Femur (tissue), 1 donor: ENCODE measurements at places on chromosomes 4 and X.
A peak's percentile ranks its signal among the peaks of the same experiment; 100 is the strongest.

DNA sequence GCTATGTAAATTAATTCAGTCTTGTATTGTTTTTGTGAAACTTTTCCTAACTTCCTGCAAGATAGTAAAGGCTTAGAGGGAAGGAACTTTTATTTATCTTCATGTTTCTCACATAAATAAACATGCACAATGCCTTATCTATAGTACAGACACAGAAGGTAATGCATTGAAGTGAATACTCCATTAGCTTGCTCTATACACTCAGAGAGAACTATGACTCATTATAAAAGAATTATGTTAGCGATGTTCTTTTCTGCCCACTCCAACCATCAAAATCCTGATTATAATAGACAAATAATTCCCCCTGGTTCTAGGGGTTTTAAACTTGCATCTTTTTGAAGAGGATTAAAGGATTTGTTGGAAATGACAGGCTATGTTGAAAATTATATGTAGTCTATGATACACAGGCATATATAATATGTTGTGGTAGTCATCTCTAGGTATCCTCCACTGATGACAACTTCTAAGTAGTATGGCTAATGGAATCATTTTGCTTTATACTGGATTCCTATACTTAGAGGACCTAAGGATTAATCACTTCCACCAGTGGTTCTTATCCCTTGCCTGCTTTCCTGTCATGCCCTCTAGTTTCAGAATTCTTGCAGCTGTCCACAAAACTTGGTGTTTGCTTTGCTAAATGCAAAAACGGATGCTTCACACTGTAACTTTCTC is 115.7 kb downstream of the NDST4 start:
- no peak for DNase-seq

DNA sequence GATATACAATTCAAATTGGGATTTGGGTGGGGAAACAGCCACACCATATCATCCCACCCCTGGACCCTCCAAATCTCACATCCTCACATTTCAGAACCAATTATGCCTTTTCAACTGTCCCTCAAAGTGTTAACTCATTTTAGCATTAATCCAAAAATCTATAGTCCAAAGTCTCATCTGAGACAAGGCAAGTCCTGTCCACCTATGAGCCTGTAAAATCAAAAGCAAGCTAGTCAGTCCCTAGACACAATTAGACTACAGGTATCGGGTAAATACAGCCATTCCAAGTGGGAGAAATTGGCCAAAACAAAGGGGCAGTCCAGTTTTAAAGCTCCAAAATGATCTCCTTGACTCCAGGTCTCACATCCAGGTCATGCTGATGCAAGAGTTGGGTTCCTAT is 128.0 kb downstream of the NBDY start:
- no peak for DNase-seq

DNA sequence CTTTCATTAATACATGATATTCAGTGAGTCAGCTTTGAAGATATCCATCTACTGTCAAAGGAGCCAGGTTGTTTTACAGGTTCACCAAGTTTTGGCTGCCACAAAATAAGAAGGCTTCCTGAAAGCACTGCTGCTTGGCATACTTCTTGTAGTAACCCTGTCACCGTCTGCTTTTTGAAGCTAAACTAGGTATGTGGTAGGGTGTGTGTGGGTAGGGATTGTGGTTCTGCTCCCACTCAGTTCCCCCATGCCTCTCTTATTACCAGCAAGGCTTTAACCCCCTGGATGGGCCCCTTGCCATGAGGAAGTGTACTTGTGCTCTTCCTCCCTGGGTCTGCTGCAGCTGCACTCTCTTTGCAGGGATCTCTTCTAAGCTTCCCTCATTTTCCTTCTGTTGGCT is 191.2 kb downstream of the BANK1 start:
- peak; percentile 20 for DNase-seq

GRCh38 chrX:7083468-7084396 is 63.8 kb upstream of the STS start:
- DNase-seq: peak; percentile 66

DNA sequence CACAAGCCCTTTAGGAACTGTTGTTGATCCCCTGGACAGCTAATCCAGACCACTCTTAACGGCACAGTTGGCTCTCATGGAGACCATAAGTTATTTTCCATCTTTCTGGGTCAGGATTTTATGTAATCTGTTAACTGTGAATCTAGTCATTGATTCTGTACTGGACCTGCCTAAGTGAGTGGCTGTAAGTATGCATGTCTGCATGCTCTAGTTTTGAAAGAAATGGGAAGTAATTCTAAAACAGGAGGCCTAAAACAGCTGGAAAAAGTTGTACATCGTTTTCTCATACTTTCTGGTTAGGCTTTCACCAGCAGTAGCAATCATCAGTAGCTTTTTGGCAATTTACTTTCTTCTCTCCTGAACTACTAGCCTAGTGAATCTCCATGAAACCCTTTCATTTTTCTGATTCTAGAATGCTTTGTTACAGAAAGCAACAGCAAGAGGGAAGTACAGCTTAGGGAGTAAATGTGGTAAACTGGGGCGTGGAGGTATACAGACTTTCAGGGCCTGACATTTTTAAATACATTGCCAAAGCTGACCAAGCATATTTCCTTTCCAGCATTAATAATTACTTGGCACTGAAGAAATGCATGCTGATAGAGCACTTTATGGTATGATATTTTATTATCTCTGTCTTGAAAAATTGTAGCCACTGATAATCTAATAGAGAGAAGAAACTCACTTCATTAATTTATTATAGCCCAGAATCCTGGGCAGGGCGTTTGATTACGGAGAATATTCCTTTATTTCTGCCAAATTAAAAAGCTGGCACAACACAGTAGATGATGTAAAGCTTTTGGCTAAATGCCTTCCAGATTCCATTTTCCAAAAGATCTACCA is 202.7 kb downstream of the BANK1 start:
- DNase-seq: no peak

GRCh38 chr4:175779081-175779620 is 32.9 kb downstream of the GPM6A start:
- no peak for DNase-seq

- no peak for DNase-seq
Measured at GRCh38 chr4:118760092-118760491, 74.9 kb downstream of the METTL14 start.

- no peak for DNase-seq
Measured at GRCh38 chrX:101062176-101062575, 10.3 kb upstream of the TRMT2B start.

DNA sequence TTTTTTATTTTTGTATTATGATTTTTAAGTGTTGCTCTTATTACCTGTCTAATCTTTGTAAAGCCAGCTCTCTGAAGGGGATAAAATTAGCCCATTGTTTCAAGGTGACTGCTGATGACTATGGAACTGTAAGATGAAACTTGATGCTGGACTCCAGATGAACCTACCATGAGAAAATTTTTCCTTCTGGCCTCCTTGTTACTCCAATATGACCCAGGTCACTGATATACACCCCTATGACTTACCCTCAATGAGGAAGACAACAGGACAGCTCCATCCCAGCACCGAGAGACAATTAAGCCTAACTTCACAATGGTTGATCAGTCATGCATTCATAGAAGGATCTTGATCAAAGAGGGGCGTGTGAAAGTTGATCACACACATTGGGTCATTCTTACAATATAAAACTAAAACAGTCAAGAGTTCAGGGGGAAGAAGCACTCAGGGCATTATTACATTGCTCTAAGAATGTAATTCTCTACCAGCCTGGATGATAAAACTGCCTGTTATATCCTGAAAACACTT is 230.8 kb upstream of the AGTR2 start:
- DNase-seq: no peak

- no peak for DNase-seq
Measured at GRCh38 chr4:67910585-67910905, 26.7 kb upstream of the TMPRSS11D start.

GRCh38 chrX:40202456-40202855 is 104.7 kb upstream of the BCOR start:
- no peak for DNase-seq

GRCh38 chrX:53018627-53019026 is 30.0 kb upstream of the GPR173 start:
- no peak for DNase-seq

- peak; percentile 93 for DNase-seq
Measured at GRCh38 chr4:7939377-7940108, at the start of gene AFAP1. Gene AFAP1 (minus strand): TSS chr4:7939861. CDS start chr4:7872078, 67,783 bp downstream.

DNA sequence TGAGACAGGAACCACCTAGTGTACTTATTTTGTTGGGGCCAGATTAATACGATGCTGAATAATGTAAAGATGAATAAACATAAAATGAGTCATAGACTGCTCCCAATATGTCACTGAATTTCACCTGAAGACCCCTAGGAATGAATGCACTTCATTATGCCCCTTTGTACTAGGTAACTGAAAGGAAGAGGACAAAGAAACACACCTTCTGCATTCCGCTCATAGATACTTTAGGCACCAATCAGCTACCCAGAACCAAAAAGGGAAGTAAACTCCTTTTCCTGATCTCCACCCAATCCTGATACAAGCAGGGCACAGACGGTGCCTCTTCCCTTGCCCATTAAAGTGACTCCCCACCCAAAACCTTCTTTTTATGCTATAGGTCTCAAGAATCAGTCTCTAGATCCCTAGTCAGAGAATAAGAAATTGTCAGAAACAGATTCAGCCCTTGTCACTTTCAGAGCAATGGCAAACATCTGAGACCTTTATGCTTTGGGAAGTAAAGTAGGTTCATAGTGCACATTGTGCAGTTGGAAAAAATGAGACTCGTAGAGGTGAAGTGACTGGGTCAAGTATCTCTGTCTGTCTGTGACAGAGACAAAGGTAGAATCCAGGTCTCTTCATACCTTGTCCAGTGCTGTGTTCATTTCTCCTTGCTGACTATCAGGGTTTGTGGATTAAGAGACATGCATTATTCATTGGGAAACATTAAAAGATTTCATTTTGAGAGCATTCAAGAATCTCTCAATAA is 2.3 kb downstream of the GPR174 start:
- no peak for DNase-seq

DNA sequence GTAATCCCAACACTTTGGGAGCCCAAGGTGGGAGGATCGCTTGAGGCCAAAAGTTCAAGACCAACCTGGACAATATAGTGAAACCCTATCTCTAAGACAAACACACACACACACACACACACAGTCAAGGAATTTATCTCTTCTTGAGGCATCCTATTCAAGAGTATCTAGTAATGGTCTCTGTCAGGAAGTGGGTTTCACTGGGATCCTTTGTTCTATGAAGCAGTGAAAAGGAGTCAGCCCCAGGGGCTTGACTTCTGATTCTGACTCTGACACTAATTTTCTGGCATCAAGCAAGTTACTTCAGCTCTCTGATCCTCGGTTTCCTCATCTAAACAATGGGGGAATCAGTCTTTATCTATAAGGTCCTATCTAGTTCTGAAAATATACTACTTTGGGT is 34.8 kb downstream of the UTP14A start:
- DNase-seq: no peak

DNA sequence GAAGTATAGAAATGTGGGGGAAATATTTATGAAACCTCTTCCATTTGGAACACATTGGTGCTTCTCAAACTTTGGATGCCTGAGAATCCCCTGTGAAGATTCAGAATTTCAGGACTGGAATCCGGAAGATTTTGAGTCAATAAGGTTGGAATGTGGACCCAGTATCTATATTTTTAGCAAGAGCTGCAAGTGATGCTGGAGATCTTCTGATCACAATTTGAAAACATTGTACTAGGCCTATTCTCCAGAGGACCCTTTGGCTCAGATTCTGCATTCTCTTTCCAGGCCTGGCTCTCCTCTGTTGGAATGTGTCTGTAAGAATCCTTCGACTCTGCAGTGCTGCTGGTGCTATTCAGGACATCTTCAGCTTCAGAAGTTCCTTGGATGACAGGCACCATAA is 2.4 kb upstream of the PKD2 start:
- DNase-seq: peak; percentile 53

GRCh38 chr4:94500685-94501084 is 48.9 kb downstream of the PDLIM5 start:
- no peak for DNase-seq

- no peak for DNase-seq
Measured at GRCh38 chr4:2546286-2546823, 9.9 kb downstream of the FAM193A start.
